ENCODE measurements at places on chromosomes 13 and 19.

DNA sequence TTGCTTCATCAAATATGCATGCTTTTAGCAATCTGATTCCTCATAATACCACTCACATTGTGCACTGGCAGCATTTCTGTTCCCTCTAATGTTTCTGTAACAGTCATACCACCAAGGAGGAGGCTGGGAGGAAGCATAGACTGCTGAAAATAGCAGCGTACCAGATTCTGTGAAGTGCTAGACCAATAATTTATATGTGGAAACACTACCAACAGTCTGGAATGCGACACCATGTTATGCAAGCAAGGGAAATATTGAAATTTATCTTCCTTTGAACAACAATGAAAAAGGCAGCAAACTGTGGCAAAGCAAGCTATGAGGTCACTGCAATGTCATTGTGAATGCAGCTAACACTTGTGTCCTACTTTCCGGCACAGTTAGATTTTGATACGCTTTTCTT is 1388.0 kb downstream of the EFNB2 start:
- DNase-seq, result no peak

GRCh38 chr13:97077341-97077740 is 83.1 kb upstream of the OXGR1 start:
- no peak for DNase-seq

DNA sequence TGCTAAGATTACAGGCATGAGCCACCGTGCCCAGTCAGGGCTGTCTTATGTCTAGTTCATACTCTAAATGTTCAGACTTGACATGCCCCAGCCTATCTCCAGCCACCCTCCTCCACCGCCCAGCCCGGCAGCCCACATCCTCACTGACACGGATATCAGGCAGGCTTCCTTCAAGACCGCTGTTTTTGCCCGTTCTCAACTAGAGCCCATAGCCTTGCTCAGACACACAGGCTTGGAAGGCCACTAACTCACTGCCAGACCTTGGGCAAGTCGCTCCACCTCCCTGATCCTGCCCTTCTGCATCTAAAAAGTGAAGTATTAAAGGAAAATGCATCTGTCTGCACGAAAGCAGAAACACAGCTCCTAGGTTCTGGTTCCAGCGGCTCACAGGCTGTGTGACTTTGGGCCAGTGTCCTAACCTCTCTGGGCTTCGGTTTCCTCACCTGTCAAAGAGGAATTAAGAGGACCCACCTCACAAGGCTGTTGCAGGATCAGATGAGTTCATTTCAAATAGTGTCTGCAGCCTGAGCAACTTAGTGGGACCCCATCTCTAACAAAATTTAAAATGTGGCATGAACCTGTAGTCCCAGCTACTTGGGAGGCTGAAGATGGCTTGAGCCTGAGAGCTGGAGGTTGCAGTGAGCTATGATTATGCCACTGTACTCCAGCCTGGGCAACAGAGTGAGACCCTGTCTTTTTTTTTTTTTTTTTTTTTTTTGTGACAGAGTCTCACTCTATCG is 14.5 kb upstream of the CERS4 start:
- no peak for DNase-seq

DNA sequence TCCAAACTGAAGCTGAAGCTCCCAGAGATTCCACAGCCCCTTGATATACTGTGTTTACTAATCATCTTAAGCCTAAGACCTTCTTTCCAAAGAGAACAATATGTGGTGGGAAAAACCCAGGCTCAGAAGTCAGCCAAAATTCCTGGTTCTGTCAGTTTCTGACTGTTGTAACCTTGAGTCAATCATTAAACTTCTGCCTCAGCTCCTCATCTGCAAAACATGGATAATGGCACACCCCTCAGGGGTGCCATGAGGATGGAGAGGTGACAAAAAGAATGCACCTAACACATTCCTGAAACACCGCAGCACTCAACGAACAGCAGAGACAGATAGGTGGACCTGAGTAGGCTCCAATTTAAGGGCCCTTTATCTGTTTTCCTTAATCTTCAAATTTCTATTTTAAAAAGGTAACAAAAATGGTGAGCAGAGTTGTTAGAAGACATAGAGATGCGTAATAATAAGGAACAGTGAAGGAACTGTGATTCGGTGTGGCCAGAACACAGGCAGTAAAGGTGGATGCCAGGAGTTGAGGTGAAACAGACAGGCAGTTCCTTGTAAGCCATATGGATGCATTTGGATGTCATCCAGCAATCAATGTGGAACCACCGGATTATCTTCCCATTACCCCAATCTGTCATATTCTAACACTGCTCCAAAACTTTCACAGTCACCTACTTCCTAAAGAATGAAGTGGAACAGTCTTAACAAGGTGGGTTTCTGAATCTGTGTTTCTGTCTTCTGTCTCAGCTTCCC is 56.6 kb upstream of the DOCK9 start:
- no peak for DNase-seq

- no peak for DNase-seq
Observed at GRCh38 chr13:35876601-35877000, 254.6 kb downstream of the DCLK1 start.

DNA sequence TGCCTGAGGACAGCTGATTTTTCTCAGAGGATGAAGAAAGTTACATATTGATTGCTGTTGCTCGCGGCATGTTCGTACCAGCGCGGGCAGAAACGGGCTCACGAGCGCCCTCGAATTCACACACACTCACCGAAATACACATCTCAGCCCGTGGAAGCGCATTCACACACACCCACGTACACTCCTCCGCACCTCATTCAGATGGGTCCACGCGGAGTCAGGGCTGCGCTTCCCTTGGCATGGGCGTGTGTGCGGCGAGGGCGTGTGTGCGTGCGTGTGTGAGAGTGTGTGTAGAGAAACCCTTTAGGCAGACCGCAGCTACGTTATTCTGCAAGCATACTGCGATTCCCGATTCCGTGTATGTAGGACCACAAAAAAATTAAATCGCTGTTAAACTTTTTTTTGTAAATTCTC is 2.1 kb upstream of the PCDH17 start:
- DNase-seq, result no peak

DNA sequence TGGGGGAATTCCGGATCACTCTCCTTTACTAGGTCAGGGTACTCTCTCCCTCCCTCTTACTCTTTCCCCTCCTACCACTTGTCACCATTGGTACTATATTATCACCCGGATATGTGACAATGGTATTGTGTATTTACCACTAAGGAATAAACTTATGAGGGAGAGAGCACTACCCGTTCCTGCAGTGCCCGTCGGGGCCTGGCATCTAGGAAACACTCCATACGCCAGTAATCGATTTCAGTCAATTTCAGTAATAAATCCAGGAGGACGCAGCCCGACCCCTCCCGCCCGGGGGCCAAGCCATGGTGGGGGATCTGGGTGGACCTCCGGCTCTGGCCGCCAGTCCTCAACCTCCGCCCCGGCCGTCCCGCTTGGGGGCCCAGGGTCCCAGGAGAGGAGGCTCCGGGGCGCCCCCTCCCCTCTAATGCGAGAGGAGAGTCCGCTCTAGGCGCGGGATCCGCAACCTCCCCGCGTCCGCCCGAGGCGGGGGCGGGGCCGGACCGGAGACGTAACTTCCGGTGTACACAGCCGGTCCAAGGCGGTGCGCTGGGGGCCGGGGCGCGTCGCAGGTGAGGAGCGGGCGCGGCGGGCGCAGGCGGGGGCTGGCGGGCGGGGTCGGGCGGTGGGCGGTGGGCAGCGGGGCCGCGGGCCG is at the start of gene GARRE1:
Gene GARRE1, plus strand, starts transcription at position 509 of the 652 bp plus-strand sequence. CDS start 45,920 bp downstream, outside the sequence.
- DNase-seq, result peak; percentile 85

DNA sequence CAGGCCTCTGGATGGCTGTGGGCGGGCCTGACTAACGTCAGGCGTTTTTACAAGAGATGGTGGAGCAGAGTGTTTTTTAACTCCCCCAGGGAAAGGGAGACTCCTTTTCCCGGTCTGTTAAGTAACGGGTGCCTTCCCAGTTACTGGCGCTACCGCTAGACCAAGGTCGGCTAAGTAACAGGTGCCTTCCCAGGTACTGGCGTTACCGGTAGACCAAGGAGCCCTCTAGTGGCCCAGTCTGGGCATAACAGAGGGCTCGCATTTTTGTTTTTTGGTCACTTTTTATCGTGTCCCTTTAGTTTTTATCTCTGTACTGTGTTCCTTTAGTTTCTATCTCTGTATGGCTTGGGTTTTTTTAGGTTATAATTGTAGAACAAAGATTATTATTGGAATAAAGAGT is 10.0 kb downstream of the ZNF383 start:
- peak; percentile 80 for DNase-seq

DNA sequence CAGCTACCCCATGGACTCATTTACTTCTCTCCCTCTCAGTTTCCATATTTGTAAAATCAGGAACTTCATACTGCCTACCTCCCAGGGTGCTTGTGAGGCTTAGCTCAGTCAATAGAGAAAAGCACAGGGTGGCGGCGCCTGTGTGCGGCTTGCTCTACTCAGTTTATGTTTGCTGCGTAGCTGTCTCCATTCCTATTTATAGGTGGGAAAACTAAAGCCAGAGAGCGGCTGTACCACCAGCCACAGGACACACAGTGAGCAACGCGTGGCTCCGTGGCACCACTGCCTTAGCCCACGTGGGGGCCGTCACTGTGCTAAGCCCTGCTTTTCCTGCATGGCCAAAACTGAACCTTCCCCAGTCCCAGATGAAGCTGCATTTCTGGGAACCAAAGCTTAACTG is 292.4 kb downstream of the TEX29 start:
- DNase-seq, result no peak

- no peak for DNase-seq
Observed at GRCh38 chr13:108346376-108346775, 76.9 kb downstream of the TNFSF13B start.

DNA sequence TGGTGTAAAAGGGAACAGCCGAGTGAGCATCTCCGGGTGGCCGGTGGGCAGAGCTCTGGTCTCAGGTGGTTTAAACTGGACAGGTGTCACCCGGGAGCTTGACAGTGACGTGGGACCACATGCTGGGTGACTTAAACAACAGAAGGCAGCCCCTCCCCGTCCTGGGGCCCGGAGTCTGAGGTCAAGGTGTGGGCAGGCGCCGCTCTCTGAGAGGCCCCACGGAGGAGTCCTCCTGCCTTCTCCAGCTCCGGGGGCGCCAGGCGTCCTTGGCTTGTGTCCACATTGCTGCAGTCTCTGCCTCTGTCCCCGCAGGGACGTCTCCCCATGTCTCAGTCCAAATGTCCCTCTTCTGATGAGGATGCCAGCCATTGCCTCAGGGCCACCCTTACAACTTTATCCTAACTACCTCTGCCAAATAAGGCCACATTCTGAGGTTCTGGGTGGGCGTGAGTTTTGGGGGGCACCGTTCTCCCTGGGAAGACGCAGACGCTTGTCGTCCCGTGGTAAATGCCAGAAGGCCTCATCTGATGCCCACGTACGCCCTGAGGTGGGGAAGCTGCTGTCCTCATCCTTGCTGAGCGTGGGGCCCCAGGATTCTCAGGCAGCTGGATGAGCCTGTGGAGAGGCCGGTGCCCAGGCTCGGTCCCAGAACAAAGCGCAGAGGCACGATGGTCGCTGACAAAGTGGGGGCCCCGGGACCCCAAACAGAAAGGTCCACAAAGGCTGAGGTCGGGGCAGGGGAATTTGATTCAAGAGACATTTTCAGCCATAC is 12.9 kb downstream of the GZMM start:
- DNase-seq, result no peak

DNA sequence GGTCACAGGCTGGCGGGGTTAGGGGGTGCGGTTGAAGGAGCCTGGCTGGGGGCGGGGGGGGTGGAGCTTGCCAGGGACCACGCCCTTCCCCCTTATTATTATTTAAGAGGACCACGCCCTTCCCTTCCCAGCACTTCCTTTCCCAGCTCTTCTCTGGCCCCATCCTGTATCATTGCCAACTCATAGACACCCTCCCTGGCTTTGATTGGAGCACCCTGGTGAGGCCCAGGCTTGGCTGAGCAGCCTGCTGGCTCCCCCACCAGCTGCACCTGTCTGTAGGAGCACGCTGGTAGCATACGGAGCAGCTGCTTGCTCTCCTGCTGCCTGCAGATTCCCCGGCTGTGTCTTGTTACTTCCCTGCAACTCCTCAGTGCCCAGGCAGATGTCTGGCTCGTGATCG is 62.5 kb upstream of the PDX1 start:
- peak; percentile 25 for DNase-seq

DNA sequence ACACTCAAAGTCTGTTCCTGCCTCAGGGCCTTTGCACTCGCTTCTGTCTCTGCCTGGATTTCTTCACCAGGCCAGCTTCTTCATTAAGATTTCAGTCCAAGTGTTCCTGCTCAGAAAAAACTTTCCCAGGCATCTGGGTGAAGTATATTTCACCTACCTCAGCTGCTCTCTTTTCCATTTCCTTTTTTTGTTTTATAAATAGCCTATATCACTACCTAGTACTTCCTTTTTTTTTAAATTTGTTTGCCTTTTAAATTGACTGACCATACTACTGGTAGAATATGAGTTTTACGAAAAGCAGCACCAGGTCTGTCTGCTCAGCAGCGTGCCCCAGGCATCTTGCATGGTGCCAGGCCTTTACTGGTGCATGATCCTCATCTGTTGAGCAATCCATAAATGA is 1064.4 kb downstream of the UQCRFS1 start:
- DNase-seq, result no peak
